ENCODE measurements at places on chromosomes 5 and 9.

DNA sequence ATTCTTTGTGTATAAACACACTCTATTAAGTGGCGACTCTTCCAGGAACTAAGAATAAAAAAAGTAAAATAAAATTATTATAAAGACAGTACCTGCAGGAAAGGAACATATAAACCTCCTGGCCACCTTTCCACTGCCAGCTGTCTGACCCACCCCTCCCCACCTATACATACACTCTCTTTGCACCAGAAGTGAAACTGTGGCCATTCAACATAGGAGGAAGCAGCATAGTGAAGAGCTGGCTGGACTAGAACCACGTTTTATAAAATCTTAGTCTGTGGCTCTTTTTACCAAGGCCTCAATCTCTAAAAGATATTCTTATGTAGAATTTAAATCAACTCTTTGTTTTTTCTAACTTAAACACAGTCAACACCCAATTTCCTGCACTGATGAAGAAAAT, 289.6 kb downstream of the GABRB2 start:
- DNase-seq, result no peak

DNA sequence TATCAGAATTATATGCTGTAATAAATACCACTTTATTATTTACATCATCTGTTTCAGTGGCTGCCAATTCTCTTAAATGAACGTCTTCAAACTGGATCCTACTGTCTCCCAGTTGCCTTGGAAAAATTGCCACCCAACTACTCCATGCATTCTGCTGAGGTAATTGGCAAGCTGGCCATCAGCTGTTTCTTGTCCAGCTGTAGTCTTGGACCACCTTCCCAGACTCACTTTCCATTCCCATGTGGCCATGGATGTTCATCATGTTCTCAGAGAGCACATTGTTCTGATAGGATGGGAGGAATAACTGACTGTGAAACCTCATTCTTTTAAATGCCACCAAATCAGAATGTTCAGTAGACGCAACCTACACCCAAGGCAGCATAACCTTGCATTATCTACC, 157.5 kb downstream of the DOCK8 start:
- DNase-seq, result no peak

- DNase-seq, result no peak
Measured at GRCh38 chr5:79002374-79002773, 17.3 kb upstream of the ARSB start.

- peak; percentile 26 for DNase-seq
Measured at GRCh38 chr5:155025895-155026294, 12.3 kb downstream of the KIF4B start.

- DNase-seq, result no peak
Measured at GRCh38 chr9:21340735-21341134, 5.5 kb upstream of the KLHL9 start.

GRCh38 chr5:157366741-157367674, 93.0 kb upstream of the NIPAL4 start:
- no peak for DNase-seq

DNA sequence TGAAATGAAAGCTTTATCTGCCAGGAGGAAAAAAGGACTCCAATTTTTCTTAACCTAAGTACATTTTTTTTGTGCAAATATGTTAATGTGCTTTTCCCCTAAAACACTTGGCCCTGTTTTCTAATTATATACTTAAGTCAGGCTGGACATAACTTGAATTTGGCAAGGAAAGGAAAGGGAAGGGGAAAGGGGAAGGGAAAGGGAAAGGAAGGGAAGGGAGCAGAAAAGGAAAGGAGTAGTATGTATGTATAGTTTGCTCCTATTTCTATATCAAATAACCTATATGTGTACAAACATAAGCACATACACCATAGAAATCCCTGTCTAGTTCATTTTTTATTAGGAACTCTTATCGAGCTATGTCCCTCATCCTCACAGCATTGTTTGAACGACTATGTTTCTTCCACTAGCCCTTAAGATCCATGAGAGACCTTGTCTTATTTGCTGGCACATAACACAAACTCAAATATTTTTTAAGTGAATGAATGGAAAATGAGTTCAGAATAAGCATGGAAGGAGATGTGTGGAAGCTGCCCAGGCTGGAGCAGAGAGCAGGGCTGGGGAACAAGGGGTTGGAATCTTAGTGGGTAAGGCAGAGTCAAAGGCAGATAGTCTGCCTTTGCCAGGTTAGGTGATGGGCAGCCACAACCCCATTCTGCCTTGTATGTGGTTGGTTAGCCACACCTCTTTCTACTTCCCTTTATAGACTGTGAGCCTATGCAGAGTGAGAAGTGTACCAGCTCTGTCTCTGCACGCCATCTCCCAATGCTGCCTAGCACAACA, 70.0 kb downstream of the KLHL3 start:
- peak; percentile 49 for DNase-seq

DNA sequence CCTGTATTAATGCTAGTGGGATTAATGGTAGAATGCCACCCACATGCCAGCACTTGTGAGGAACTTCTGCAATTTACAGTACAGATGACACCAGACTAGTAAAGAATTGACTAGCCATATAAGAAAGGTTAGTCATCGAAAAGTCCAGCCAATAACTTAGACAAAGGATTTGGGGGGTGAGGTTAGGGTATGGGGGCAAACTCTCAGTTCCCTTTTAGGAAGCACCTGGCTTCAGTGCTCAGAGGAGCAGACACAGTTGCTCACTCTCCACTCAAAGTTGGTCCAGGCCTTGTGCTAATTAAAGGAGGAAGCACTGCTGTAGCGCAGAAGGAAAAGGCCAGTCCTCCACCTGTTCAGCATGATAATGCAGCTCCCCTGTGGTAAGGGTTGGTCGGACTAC, 25.2 kb downstream of the TGFBR1 start:
- DNase-seq, result no peak

- no peak for DNase-seq
Measured at GRCh38 chr5:11084111-11084510, 323.1 kb upstream of the DAP start.

All from activated CD4-positive, alpha-beta T cell treated with anti-CD3 and anti-CD28 coated beads for 48 hours (primary cell).